Spinal cord (tissue), 10 donors: ENCODE measurements at places on chromosomes 16 and 17.

GRCh38 chr17:45935710-45936509 lies 41.6 kb downstream of the MAPT start:
- DNase-seq: no peak

- DNase-seq: no peak
These were observed 53.1 kb downstream of the FOXL1 start for GRCh38 chr16:86631444-86631843.

DNA sequence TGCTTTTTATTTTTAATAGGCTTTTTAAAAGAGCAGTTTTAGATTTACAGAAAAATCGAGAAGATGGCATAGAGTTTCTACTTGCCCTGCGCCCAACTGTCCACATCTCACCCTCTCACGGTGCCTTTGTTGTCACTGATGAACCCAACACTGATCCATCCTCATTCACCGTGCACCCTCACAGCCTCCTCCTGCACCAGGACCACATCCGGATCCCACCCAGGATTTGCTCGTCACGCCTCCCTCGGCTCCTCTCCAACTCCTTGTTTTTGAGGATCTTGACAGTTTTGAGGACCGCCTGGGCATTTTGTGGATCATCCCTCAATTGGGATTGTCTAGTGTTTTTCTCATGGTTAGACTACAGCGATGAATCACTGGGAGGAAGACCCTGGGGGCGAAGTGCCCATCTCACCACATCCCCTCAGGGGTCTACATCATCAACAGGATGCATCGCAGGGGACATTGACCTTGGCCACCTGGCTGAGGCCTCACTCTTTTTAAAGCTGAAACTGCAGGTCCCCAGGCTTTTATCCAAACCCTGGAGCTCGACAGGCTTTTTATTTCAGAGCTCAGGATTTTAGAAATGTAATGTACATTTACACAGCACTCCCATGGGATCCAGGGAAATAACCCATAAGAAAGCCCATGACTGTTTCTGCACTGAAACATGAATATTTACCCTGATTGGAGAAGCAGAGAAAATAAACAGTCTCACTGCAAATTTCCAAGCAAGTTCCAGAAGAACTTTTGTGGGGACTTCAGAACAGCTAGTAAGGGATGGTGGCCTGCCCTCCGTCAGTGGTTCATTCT lies 71.8 kb upstream of the ZNF469 start:
- no peak for DNase-seq

DNA sequence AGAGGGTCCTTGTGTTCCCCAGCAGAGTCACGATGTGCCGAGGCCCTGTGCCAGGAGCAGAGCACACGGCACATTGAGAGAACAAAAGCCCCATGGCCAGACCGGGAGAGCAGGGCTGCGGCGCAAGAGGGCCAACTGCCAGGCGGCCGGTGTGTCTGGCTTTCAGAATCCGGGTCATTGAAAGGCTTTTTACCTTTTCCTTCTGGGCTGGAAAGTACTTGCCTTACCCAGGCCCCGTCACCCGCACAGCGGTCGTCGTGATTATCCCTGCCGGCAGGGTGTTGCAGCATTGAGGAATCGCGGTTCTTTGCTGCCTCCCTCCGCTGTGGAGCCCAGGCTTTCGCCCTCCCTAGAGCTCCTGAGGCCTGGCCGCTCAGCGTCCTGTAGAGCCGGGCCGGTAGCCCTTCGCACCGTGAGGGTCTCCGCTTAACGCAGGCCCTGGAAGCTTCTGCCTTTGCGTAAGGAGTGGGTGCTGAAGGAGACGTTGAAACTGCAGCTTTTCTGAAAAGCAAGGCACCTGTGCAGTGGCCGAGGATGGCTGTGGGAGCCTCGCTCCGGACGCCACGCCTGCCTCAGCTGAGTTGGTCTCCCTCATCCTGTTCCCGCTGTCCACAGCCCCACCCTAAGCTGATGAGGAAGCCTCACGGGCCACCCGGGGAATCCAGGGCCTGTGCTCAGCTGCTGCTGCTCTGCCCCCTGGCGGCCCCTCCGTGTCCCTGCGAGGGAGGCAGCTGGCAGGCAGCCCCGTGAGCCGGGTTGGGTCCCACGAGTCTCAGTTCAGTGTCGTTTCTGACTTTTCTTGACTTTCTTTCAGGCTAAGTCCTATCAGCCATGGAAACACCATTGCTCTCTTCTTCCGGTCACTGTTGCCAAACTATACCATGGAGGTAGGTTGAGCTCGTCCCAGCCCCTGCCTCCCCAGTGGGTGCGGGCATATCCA lies 8.6 kb upstream of the MC1R start:
- DNase-seq: no peak

DNA sequence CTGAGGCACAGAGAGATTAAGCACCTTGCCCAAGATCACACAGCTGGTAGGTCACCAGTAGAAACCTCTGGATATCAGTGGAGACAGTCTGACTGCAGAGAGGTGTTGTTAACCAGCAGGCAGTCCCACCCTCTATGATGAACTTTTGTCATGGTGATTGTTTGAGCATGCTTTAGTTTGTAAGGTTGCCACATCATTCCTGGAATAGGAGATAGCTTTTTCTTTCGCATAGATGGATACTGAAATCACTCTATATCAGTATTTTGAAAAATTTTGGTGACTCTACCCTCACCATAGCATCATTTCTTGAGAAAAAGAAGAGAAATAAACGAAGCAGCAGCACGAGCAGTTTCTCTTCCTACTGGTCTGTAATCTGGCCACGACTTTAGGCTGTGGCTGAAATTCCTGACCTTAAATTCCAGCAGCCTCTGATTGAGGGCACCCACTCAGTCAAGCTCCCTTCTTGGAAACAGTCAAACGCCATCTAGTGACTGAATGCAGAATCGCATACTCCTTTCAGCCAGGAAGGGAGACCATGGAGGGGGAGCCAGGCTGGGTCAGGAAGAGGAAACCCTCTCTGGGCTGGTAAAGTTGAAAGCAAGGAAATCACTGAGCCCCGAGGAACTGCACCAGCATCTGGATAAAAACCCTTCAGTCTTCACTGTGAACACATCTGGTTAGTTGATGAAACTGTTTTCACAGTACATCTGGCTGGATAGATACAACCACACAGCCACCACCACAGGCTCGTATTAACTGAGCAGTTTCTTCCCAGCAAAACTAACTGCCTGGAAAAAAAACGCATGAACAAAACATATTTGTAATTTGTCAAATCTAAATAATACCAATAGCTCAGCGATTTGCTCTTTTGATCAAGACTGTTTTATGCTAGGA lies 108.5 kb upstream of the XYLT1 start:
- peak; percentile 88 for DNase-seq

GRCh38 chr17:64331931-64332493 lies 58.6 kb downstream of the PECAM1 start:
- no peak for DNase-seq

GRCh38 chr16:57693550-57693949 lies 1.1 kb upstream of the DRC7 start:
- DNase-seq: no peak

DNA sequence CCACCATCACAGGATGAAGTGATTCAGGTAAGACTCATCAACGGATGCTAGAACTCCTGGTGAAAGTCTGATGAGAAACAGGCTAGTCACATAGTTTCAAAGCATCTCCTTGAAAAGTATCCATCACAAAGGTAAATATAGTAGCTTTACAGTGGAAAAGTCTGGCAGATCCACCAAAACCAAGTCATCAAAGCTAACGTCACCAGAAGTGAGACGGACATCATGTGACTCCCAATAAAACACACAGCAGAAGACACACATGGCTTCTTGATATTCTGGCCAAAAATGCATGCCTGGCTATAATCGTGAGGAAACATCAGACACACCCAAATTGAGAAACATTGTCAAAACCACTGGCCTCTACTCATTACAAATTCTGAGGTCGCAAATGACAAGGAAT lies 17.9 kb upstream of the TRPV3 start:
- DNase-seq: no peak

DNA sequence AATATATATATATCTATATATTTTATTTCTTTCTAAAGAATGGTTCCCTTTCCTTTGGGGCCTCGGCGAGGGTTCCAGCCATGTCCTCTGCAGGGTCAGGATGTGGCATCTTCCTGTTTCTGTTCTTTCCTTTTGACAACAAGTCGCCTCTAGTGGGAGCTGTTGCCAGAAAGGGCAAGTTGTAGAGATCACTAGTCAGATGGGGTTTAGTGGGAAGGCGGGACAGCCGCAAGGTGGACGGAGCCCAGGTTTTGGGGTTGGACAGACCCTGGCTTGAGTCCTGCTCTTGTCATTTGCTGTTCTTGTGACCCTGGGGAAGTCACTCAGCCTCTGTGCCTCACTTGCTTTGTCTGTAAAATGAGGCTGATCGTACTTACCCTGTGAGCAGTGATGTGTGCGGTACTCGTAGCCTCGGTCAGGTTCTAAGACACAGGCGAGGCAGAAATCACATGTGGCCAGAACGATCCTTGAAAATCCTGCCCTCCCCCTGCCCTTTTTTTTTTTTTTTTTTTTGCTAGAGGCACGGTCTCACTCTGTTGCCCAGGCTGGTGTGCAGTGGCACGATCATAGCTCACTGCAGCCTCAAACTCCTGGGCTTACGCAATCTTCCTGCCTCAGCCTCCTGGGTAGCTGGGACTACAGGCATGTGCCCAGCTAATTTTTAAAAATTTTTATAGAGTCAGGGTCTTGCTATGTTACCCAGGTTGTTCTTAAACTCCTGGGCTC lies 80.1 kb downstream of the ABCC6 start:
- DNase-seq: no peak

GRCh38 chr16:17204206-17204605 lies 266.6 kb downstream of the XYLT1 start:
- peak; percentile 24 for DNase-seq

- no peak for DNase-seq
These were observed 3.0 kb downstream of the FMNL1 start for GRCh38 chr17:45224671-45225050.

DNA sequence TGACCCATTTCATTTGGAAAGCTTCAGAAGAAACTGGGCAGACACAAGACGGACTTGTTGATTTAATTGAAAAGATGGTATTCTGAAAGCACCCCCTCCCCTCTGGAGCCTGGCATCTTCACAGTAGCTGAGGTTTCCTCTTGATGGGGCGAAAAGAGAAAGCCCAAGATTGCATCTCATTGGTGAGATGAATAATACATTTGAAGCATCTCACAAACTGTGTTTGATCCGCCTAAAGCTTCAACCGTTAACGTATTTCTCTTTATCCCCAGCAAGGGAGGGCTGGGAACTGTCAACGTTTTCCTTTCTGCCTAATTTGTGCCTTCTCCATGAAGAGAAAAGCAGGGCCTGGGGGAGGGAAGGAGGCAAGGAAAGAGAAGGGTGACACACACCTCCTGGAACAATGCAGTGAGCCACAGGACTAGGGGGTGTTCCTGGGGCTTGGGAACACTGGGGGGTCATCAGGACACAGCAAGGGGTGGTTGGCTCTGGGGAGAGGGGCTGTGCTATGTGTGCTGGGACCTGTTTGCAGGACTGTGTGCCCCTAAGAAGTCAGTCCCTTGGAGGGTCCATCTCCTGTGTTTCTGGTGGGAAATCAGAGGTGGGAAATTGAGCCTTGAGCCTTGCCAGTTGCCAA lies 18.5 kb upstream of the PIPOX start:
- no peak for DNase-seq

- DNase-seq: no peak
These were observed 9.8 kb downstream of the ITGAL start for GRCh38 chr16:30482366-30482765.
